ENCODE measurements at places on chromosomes 5 and 9.

- DNase-seq = no peak
Observed at GRCh38 chr5:63245271-63245670, 666.7 kb downstream of the LRRC70 start.

DNA sequence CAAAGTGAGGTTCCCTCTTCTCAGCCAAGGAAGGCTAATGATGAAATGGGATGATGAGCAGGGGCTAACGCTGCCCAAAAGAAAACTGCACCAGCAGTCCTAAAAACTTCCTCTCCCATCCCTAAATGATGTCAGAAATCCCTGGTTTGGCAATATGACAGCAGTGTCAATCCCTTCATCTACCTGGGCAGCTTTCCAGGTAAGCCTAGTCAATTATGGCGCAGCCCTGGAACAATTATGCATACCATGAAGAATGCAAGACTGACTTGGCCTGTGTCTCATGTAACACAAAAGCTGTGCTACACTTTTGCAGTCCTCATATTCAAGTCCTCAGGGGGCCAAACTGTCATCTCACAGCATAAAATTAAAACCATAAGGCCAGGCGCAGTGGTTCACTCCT, 7.0 kb downstream of the DMGDH start:
- DNase-seq = no peak

DNA sequence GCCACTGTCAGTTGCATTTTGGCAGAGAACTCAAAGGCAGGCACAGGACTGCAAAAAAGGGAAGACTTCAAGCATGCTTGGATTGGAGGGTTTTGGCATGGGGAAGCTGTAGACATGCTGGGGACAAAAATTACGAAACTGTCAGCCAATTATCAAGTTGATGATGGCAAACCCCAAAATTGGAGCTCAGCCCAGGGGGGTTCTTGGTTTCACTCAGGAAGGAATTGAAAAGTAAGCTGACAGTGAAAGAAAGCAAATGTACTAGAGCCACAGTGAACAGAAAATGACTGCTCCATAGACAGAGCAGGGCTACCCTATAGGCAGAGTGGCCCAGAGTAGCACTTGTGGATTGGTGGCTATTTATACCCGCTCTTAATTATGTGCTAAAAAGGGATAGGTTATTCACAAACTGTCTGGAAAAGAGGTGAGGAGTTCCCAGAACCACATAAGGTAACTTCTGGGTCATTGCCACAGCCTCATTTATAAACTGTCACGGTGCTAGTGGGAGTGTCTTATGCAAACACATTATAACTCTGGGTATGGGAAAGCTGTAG, 14.6 kb upstream of the CFAP95 start:
- no peak for DNase-seq

- no peak for DNase-seq
Observed at GRCh38 chr9:105416840-105417239, 31.0 kb upstream of the FSD1L start.

GRCh38 chr5:179167871-179168451, 107.8 kb downstream of the ZNF354C start:
- no peak for DNase-seq

DNA sequence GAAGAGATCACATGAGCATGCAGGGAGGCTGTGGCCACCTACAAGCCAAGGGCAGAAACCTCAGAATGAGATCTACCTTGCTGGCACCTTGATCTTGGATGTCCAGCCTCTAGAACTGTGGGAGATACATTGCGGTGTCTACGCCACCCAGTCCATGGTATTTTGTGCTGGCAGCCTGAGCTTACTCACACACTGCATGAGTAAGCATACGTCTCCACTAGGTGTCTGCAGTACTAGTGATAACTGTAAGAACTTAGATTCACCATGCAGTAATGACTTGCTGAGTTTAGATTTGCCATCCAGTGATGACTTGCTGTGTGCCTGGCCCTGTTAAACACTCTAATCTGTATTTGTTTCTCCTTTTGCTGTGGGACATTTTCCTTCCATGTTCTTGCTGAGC, 417.7 kb downstream of the GADD45G start:
- no peak for DNase-seq

DNA sequence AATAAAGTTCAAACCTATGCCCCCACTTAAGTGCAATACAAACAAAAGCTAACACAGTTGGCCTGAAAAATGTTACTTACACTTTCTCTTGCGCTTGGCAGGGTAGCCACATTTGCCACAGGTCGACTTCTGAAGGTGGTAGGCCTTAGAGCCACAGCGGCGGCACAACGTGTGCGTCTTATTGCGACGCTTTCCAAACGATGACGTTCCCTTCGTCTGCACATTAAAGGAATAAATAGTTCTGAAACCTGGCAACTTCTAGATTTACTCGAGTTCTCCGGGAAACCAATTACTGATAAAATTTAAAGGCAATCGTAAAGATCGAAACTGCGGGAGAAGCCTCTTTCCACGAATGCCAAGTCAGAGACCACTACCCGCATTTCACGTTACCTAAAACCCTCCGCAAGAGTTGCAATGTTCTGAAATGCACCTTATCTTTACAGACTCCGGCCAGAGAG, 602 bp downstream of the RPL37 start:
- DNase-seq = no peak

- DNase-seq = peak; percentile 82
Observed at GRCh38 chr5:88883059-88883835, at the start of gene MEF2C. Gene MEF2C, minus strand, starts transcription at chr5:88883184. Its CDS starts 59,396 bp downstream, at chr5:88823788.

DNA sequence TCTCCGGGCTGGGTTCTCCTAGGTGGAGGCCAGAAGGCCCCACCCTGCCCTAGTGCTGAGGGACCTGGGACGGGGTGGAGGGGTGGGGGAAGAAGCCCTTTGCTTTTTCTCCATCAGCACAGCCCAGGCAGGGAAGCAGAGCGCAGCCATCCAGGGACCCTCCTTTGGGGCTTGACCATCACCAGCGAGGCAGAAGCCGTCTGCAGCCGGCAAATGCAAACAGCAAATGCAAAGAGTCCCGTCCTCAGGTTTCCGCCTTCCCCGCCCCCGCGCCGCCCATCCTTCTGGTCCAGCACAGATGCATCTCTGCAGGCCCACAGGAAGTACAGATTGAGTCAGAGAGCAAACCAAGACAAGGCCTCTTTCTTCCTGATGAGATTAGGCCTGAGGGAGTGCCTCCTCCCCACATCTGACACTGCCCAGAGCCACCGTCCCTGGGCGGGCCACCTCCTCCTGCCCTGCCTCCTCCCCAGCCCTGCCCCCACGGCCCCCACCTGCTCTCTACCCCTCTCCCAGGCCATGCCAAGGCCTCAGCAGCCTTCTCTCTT, 23.4 kb downstream of the CORO2A start:
- no peak for DNase-seq

DNA sequence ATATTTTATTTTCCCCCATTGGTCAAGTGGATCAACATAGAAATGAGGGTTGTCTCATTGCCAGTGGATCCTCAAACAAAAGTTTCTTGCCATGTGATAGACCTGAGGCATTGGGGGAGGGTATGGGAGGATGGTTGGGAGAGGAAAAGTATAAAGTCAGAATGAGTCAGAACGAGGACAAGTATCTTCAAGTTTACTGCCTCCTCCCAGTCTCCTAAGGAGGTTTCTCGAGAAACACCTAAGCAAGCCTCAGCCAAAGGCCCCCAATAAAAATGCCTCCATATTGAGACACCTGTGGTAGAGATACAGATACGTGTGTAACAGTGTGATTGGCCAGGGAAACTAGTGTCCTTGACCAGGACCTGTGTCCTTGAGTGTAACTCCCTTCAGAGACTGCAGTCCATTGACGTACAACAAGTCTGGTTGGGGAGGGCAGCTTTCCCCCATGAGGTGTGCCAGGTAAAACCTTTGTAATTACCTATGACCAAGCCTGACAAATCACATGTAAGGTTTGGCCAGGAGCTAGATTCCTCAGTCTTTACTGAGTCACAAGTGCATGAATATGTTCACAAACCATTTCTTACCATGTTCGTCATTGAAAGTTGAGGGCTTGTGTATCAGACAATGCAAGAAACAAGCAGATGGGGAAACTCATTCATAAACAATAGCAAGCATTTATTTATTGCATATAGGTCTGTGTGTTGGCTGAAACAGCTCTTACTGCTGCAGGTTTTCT, 198.6 kb upstream of the SH3GL2 start:
- DNase-seq = no peak

DNA sequence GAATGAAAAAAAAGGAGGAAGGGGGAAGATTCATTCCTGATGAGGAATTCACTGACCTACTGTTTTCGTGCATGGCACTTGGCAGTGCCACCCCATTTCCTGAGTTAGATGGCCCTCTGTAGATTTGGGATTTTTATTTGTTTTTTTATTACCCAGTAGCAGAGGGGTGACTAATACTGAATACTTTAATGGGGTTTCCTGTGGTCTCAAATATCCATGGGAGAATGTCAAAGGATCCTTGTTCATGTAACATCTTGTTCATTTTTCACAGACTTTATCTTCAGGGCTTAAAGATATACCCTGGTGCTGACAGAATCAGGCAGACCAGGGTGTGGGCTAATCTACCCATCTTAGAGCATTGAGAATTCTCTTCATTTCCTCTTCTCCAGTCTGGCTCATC, 93.0 kb downstream of the MAMDC2 start:
- DNase-seq = no peak

- DNase-seq = no peak
Observed at GRCh38 chr9:72092820-72093219, 32.4 kb upstream of the C9orf57 start.
